ENCODE measurements at places on chromosomes 1 and 21.

GRCh38 chr1:3070644-3071564, 1.9 kb downstream of the PRDM16 start:
- no peaks in the 10 kb centered on the region for H3K4me1 ChIP-seq
- no peak for DNase-seq
- H3K27ac ChIP-seq, result no peak overlapping the region

GRCh38 chr1:109783436-109783835, 19.7 kb upstream of the EPS8L3 start:
- H3K27ac ChIP-seq, result no peak overlapping the region
- no peak for DNase-seq
- no peaks in the 10 kb centered on the region for H3K36me3 ChIP-seq
- peaks cover 8% of the 10 kb centered on the region for H3K4me1 ChIP-seq

- H3K36me3 ChIP-seq, result no peaks in the 10 kb centered on the region
- peaks cover 23% of the 10 kb centered on the region for H3K4me1 ChIP-seq
- H3K27ac ChIP-seq, result no peak overlapping the region
- H3K4me3 ChIP-seq, result no peak overlapping the region
- no peak for DNase-seq
Observed at GRCh38 chr1:27335506-27336422, 6.1 kb upstream of the SYTL1 start.

GRCh38 chr1:227788271-227789083, 27.0 kb upstream of the PRSS38 start:
- H3K27me3 ChIP-seq, result no peaks in the 10 kb centered on the region
- H3K4me3 ChIP-seq, result peak overlapping the region; percentile 84
- no peaks in the 10 kb centered on the region for H3K36me3 ChIP-seq
- H3K4me1 ChIP-seq, result peaks cover 6% of the 10 kb centered on the region
- no peak overlapping the region for H3K27ac ChIP-seq
- DNase-seq, result peak; percentile 78

DNA sequence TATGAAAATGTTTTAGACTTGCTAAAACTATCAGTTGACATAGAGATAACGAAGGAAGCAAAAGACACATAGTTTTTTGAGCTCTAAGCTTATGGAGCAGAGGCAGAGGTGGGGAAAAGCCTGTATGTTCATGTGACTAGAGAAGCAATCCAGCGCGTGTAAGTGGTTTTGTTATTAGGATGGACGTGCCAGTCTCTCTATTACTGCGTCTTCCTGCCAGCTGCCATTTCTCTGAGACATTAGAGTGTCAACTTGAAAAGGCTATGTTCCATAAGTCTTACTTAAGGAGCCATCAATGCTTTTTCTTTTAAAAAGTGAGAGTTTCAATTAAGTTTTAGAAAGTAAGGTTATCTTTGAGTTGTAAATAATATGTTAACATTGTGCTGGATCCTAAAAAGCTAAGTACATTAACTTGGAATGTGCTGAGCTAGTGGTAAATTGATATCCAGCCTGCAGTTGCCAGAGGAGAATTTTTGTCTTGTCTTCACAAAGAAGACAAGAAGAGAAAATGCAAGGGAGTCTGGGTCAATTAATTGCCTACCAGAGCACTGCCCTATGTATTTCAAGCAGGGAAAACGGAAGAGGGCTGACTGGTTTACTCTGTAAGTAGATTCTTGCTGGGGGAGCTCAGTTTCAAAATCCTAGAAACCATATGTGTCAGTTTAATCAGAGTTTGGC, 161.8 kb upstream of the B3GALT2 start:
- no peaks in the 10 kb centered on the region for H3K4me1 ChIP-seq
- H3K36me3 ChIP-seq, result no peaks in the 10 kb centered on the region
- DNase-seq, result no peak
- H3K27me3 ChIP-seq, result no peaks in the 10 kb centered on the region
- no peak overlapping the region for H3K4me3 ChIP-seq

DNA sequence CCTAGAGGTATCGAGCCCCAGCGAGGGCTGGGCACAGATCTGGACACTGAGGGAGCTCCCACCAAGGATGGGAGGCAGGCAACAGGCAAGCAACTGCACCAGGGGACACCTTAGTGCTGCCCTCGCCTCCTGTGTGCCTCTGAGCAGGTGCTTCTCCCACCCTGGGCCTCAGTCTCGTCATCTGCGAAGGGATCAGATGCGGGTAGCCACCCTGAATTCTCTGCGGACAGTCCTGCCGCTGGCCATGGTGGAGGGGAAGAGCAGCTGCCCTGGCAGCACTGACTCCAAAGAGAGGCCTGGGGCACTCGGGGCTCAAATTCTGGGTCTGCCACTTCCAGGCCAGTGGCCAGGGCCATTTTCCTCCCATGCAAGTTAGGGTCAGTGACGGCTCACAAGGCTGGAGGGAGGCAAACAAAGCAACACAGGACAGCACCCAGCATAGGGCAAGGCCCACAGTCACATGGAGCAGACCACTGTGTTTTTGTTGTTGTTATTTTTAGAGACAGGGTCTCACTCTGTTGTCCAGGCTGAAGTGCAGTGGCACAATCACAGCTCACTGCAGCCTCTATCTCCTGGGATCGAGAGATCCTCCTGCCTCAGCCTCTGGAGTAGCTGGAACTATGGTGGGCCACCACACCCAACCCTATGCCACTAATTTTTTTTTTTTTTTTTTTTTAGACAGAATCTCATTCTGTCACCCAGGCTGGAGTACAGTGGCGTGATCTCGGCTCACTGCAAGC, 7.1 kb upstream of the SDC3 start:
- no peak for DNase-seq
- H3K4me3 ChIP-seq, result no peak overlapping the region
- H3K4me1 ChIP-seq, result peaks cover 6% of the 10 kb centered on the region
- no peak overlapping the region for H3K27ac ChIP-seq
- peaks cover 3% of the 10 kb centered on the region for H3K27me3 ChIP-seq

DNA sequence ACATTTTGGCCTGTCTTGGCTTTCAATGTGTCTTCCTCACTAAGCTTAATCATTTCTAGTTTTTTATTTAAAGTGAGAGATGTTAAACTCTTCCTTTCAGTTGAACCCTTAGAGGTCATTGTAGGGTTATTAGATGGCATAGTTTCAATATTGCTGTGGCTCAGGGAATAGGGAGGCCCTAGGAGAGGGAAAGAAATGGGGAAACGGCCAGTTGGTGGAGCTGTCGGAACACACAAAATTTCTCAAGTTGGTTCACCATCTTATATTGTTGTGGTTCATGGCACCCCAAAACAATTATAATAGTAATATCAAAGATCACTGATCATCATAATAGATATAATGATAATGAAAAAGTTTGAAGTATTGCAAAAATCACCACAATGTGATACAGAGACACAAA, 31.4 kb upstream of the KAZN start:
- no peak overlapping the region for H3K27ac ChIP-seq
- peaks cover 13% of the 10 kb centered on the region for H3K27me3 ChIP-seq
- H3K4me3 ChIP-seq, result no peak overlapping the region
- H3K4me1 ChIP-seq, result no peaks in the 10 kb centered on the region
- DNase-seq, result no peak

- no peak overlapping the region for H3K4me3 ChIP-seq
- H3K4me1 ChIP-seq, result no peaks in the 10 kb centered on the region
- no peak for DNase-seq
- H3K27me3 ChIP-seq, result peaks cover 18% of the 10 kb centered on the region
Observed at GRCh38 chr1:18489417-18490143, 8.8 kb downstream of the KLHDC7A start.

GRCh38 chr1:213666922-213667321, 320.9 kb upstream of the PROX1 start:
- no peak overlapping the region for H3K4me3 ChIP-seq
- DNase-seq, result no peak
- H3K27me3 ChIP-seq, result peaks cover 4% of the 10 kb centered on the region
- H3K4me1 ChIP-seq, result peaks cover 11% of the 10 kb centered on the region

DNA sequence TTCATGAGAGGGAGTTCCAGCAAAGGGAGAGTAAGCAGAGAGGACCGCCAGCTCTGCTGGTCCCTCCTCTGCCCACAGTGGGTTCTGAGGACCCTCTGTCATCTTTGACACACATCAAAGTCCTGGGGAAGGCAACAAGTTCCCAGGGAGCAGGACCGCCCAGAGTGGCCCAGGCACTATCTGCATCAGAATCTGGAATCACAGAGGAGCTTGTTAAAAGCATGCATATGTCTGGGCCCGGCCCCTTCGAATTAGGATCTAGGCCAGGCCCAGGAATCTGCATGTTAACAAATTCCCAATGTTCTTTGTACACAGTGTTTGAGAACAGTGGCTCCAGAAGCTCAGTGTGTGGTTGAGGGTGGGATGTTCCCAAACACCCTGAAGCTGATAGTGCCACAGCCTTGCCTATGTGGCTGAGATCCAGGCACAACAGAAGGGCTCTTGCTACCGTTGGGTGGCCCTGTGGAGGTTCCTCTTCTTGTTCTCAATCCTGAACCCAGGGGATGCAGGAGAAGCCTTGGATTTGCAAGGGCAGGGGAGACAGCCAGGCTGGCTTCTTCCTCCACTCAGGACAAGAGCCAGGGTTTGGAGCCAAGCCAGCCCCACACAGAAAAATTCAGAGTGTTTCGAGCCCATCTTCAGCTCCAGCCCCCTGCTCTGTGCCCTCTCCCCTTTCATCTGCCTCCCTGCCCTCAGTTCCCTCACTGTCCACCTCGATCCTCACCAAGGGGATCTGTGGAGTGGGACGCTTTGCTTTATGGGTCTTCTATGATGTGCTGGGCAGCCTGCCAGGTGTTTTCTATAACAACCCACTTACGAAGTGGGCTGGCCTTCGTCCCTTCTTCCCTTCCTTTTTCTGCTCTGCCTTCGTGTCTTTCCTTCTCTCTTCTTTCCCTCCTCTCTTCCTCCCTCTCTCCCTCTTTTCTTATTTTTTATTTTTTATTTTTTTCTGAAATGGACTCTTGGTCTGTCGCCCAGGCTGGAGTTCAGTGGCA, 129.0 kb upstream of the TMPRSS2 start:
- no peaks in the 10 kb centered on the region for H3K36me3 ChIP-seq
- peaks cover 18% of the 10 kb centered on the region for H3K27me3 ChIP-seq
- H3K27ac ChIP-seq, result no peak overlapping the region
- DNase-seq, result no peak

DNA sequence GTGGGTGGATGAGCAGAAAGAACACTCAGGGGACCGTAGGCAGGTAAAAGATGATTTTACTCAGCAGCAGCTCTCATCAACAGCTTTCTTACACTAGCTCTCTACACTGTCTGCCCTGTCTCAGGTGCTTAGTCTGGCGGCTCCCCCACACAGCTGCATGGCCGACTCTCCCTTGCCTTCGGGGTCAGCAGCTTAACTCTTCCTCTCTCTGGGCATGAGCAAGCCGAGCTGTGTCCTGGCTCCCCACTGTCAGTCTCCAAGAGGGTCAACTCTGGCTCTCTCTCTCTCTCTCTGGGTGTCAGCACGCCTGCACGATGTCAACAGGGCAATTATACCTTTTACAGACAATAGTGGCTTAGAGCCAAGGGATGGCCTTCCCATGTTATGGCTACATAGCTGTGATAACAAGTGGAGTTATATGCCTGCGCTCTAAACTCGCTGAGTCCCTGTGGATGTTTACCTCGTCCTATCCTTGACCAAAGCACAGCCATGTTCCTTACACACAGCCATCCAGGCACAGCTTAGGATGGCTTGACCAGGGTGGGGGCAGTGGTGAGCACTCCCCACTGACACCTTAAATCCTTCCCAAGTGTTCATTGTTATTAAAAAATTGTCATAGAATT, 3.1 kb upstream of the BCL10 start:
- no peak overlapping the region for H3K27ac ChIP-seq
- H3K27me3 ChIP-seq, result peaks cover 12% of the 10 kb centered on the region
- no peak for DNase-seq
- H3K4me3 ChIP-seq, result no peak overlapping the region

GRCh38 chr1:44460107-44460882, 55.2 kb downstream of the RNF220 start:
- no peak overlapping the region for H3K4me3 ChIP-seq
- H3K36me3 ChIP-seq, result no peaks in the 10 kb centered on the region
- no peaks in the 10 kb centered on the region for H3K4me1 ChIP-seq
- H3K27me3 ChIP-seq, result peaks cover 48% of the 10 kb centered on the region

DNA sequence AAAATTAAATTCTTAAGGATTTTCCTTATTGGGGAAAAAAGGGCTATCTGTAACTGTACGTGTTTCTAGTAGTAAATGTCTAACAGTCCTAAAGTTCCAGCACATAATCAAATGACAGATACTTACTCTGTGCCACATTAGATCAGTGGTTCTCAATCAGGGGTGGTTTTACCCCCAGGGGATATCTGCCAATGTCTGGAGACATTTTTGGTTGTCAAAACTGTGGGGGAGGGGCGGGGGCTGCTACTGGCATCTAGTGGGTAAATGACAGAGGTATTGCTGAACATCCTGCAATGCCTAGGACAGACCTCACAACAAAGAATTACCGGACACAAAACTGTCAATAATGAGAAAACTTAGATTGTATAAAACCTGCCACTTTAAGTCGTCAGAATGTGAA, 33.4 kb upstream of the PTPRC start:
- no peak overlapping the region for H3K27ac ChIP-seq
- peaks cover 83% of the 10 kb centered on the region for H3K4me1 ChIP-seq
- no peak overlapping the region for H3K4me3 ChIP-seq
- no peaks in the 10 kb centered on the region for H3K27me3 ChIP-seq
- H3K36me3 ChIP-seq, result peaks cover 5% of the 10 kb centered on the region

DNA sequence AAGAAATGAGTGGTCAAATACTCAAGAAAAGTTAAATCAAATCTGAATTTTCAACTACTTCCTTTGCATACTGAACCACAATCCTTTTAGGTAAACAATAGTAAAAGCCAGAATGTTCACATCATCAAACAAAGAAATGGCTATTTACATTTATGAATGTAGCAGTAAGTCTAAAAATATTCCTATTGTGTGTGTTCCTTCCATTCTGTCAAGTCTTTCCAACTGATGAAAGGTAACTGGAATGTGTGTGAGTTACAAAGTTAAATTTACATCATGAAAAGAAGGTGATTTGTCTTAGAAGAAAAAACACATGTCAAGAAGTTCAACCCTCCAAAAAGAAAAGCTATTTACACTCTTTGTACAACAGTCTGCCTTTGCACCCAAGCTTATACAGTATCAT, 203.1 kb downstream of the SIPA1L2 start:
- H3K4me3 ChIP-seq, result no peak overlapping the region
- H3K27ac ChIP-seq, result no peak overlapping the region
- no peak for DNase-seq
- H3K36me3 ChIP-seq, result peaks cover 5% of the 10 kb centered on the region

DNA sequence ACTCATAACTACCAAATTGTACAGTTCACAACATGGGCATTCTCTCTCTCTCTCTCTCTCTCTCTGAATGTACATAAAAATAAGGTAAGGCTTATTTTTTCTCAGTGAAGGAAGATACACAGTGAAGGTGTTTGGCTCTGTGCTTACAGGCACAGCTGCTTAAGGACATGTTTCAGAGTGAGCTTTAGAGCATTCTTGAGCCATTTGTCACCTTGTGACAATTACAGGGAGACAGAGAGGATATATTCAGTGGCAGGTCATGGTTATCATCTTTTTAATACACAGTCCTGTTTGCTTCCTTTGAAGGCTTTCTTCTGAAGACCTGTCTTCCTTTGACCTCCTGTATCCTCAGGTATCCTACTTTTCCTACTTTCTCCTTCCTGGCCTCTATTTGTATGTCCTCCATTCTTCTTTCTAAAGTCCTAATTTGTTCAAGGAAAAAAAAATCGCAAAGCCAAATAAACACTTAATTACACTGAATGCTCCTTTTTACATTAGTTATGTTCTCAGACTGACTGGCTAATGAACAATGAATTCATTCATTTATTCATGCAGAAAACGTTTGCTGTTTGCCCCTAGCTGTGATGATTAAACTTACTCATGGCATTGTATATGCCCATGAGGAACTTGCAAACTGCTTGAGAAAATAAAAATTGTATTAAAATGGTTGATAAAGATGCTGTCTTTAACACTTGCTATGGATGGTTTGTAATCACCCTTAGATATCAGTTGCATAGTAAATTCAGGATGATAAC, 33.4 kb downstream of the HSD17B7 start:
- H3K27ac ChIP-seq, result peak overlapping the region; percentile 10
- H3K4me1 ChIP-seq, result peaks cover 20% of the 10 kb centered on the region
- peaks cover 62% of the 10 kb centered on the region for H3K27me3 ChIP-seq
- H3K4me3 ChIP-seq, result no peak overlapping the region
- DNase-seq, result no peak
